ENCODE measurements at places on chromosomes 1 and 21.

- no peak for DNase-seq
Measured at GRCh38 chr1:224488806-224489499, 54.4 kb upstream of the WDR26 start.

- no peak for DNase-seq
Measured at GRCh38 chr1:24752305-24752704, 7.1 kb downstream of the CLIC4 start.

GRCh38 chr1:217574265-217574949, 56.5 kb downstream of the GPATCH2 start:
- DNase-seq = no peak

DNA sequence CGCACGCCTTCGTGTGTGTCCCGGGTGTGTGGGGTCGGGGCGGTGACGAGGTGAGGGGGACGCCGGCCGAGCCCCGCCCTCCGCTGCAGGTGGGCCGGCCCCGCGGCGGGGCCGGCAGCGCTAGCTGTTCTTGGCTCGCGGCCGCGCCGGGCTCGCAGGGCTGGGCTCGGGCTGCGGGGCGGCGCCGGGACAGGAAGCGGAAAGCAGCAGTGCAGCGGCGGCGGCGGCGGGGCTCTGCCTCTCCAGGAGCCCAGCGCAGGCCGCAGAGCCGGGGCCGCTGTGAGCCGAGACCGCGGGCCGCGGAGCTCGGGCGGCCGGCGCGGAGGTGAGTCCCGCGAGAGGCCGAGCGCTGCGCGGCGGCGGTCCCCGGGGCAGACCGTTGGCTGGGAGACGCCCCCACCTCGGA, at the start of gene VANGL1:
VANGL1 (plus strand) TSS at position 209 of the 406 bp plus-strand sequence. CDS start 9,444 bp downstream, outside the sequence.
- no peak for DNase-seq

DNA sequence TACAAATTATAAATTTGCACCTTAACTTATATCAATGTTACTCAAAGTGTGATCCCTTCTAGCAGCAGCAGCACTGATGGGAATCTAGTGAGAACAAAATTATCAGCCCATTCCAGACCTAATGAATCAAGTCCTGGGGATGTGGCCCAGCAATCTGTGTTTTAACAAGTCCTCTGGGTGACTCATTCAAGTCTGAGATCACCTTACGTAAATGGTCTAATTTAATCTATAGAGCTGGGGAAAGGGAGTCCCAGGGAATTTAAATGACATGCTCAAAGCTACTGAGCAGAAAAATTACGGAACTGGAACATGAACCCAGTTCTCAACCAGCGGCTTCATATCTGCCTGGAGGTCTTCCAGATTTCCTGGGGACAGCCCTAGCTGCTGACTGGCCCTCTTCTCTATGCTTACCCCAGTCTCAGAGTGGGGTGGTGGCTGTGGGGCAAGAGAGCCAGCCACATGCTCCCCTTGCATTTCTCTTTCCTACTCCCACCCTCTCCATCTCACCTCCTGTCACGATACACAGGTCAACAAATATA, 220.0 kb downstream of the TM2D1 start:
- no peak for DNase-seq

GRCh38 chr1:163347106-163347505, 25.4 kb downstream of the NUF2 start:
- no peak for DNase-seq

DNA sequence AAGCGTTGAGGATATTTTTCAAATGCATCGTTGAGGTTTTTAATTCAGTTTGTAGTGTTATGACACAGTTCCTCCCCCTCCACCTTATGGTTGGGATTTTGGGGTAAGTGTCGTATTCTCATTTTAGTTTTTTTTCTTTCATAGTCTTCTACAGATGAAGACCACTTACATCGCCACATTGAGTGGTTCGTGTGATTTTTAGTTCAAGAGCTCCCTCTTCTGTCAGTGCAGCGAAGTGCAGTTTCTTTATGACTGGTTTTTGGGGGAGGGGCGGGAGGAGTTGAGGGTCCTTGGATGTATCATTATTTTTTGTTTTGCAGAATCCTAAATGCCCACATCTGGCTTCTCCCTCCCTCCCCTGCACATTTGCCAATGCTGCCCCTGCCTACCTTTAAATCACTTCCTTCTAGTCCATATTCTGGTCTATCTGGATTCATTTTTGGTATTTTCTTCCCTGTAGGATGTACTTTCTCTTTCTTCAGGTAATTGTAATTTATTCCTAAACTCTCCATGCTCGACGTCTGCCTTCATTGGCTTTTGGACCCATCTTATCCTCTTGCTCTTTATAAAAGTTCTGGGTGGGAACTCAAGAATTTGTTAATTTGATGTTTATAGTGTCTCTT, 433.1 kb downstream of the CAMTA1 start:
- no peak for DNase-seq

DNA sequence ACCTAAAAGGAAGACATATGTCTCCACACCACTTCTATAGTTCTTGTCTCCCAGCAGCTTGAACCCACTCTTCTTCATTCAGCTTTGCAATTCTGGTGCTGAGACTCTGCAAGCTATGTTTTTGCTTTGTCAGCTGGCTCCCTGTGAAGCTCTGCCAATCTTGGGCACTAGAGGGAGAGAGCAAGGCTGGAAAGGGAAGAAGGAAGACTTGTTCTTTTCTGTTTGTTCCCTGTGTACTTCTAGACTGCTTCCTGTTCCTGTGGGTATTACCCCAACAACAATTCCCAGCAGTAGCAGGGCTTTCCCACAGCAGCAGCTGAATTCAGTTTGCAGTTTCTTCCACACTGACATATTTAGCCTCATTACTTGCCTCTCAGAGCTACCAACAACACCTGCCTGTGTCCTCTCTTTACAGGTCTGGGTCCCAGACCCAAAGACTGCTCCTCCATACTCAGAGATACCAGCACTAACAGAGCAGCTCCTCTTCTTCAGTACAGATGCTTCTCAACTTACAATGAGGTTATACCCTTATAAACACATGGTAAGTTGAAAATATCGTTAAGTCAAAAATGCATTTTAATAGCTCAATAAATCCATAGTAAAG, 275.2 kb upstream of the NEGR1 start:
- DNase-seq = no peak

- DNase-seq = peak; percentile 75
Measured at GRCh38 chr21:43659136-43660000, at the start of the genes HSF2BP and RRP1B. HSF2BP (minus strand) TSS chr21:43659488; CDS start chr21:43658096, 1,392 bp downstream. RRP1B (plus strand) TSS chr21:43659560; CDS start chr21:43659665, 105 bp downstream.

DNA sequence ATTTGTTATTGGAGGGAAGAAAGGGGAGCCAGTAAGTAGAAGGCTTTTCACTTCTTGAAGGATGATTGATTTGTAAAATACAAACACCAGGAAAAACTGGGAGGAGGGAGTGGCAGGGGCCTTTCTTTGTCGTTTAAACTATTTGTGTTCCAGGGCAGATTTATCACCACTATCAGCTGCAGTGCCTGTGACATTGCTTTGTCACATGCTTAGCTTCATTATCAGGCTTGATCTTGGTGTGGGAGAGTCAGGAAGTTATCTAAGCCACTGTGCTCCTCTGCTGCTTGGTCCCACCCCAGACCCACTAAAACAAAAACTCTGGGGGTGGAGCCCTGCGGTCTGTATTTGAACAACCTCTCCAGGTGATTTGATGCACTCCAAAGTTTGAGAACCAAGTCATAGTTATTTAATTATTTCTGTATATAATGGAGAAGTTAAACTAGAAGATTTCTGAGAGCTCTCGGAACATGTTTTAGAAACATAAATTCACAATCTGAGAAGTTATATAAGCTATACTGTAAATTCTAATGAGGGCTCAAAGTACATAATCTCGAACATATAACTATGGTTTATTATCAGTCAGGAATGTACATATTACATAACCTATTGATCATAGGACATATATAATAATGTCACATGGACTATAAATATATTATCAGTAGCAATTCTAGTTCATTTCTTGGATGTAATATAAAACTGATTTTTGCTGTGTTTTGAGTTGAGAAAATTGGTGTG, 87.9 kb downstream of the CDC14A start:
- no peak for DNase-seq

DNA sequence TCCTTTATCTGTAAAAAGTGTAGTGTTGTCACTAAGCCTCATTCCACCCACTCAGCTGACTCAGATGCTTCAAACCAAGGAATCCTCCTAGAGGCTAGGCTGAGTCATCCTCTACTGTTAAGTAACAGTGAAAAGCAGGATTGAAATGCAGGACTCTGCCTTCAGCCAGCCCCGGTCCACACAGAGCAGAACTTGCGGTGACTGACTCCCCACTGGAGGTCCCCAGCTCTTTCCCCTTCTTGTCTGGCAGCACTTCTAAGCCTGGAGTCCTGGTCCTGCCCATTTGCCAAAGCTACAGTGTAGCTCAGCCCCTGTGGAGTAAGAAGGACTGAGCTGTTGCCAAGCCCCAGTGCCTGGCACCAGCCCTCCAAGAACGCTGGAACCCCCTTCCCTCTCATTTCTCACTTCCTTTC, 1.7 kb downstream of the RAB7B start:
- no peak for DNase-seq

- DNase-seq = no peak
Measured at GRCh38 chr1:53368314-53369033, 40.6 kb upstream of the LRP8 start.

- DNase-seq = no peak
Measured at GRCh38 chr1:94726981-94727685, 93.0 kb upstream of the SLC44A3 start.

DNA sequence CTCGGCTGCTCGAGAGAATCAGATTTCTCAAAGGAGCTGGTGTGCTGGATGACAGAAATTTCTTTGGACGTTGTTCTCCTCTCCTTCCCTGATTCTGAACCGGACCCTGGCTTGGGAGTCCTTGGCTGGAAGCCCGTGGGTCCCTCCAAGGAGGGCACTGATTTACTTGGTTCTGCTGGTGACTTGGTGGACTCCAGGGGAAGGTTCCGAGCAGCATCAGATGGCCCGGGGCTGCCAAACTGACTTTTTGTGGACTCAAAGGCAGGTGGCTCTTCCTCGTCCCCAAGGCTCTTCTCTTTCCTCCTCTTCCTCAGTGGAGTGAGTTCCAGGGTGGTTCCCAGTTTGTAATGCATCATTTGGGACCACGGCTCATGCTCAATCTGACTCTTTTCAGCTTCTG, 97.9 kb upstream of the EDN2 start:
- DNase-seq = no peak

DNA sequence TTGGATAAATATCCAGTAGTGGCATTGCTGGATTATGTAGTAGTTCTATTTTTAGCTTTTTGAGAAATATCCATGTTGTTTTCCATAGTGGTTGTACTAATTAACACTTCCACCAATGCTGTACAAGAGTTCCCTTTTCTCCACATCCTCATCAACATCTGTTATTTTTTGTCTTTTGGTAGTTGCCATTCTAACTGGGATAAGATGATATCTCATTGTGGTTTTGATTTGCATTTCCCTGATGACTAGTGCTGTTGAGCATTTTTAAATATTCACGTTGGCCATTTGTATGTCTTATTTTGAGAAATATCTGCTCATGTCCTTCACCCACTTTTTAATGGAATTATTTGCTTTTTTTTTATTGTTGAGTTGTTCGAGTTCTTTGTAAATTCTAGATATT, 183.9 kb downstream of the PTPRU start:
- DNase-seq = no peak

- no peak for DNase-seq
Measured at GRCh38 chr1:182315167-182315556, 76.4 kb downstream of the GLUL start.

GRCh38 chr1:148383966-148384365, 99.1 kb downstream of the PPIAL4G start:
- no peak for DNase-seq

DNA sequence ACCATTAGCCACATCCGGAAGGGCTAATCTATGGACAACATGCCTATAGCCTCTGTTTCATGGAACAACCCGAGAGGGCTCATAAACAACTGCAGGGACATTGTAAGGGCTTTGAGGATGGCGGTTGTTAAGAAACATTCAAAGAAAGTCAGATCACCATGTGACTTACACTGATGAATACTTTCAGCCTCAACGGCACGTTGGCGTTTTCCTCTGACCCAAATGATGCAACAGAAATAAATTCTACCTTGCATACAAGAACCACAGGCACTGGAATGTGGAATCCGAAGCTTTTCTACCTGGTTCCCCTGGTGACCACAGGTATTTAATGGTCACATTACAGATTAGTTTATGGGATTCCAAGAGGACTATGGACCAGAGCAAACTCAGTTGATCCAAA, 107.0 kb downstream of the CLIC6 start:
- no peak for DNase-seq

DNA sequence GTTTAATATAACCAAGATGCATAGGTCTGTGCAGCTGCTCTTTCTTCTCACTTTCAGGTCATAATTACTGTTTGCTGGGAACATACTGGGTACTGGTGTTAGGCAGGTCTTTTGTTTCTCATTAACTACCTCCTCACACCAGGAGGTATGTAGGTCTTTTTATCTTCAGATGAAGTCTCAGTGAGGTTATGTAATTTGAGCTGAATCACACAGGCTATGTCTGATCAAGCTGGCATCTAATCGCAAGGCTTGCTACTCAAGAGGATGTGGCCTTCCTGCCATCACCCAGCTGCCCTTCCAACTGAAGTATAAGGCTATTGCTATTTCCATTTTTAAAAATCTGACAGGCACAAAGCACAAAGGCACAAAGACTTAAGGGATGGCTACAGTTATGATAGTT, 96.4 kb downstream of the RUNX1 start:
- DNase-seq = no peak

GRCh38 chr1:188027613-188028012, 1198.9 kb downstream of the PLA2G4A start:
- no peak for DNase-seq

- no peak for DNase-seq
Measured at GRCh38 chr1:119052267-119052666, 64.1 kb upstream of the TBX15 start.

DNA sequence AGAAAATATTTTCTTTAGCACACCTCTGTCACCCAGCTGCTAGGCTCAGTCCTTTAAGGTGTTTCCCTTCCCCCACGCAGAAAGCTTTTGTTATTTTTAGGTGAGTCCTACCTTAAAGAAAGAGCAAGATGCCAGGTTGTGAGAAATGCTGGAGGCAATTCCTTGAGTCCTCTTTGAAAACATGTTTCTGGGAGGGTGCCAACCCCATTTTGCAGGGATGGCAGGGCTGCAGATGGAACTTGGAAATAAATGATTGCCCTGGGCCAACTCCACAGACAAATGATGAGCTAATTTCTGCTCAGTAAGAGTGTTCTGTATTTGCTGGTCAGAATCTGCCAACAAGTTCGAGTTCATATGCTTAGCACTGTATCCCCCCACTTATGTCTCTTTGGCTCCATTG, 119.2 kb upstream of the RAB3GAP2 start:
- no peak for DNase-seq

Measured in activated naive CD4-positive, alpha-beta T cell (primary cell).